ENCODE measurements at places on chromosomes 16 and 17. TPM values are rescaled to one million over a fixed set of nuclear protein-coding genes. Genes with fewer than 3 reads are reported as not detected.

The CBFA2T3 gene
- 0.17 TPM for total RNA-seq

The FNDC8 gene
- total RNA-seq: not detected

The CTRL gene
- 0.33 TPM for total RNA-seq

The KRTAP4-5 gene
- total RNA-seq: not detected

The LITAFD gene
- not detected for total RNA-seq

The SENP3 gene
- total RNA-seq: 59.2 TPM

The TBC1D3G gene
- not detected for total RNA-seq

The CCL17 gene
- total RNA-seq: not detected

The TBC1D26 gene
- not detected for total RNA-seq

The UMOD gene
- total RNA-seq: not detected

The SYNGR2 gene
- 11.2 TPM for total RNA-seq

The PDIA2 gene
- not detected for total RNA-seq

The BRIP1 gene
- total RNA-seq: 11.6 TPM

The EVI2B gene
- not detected for total RNA-seq

Measured in smooth muscle cell of trachea (primary cell).